ENCODE measurements at places on chromosomes 12 and 14.

DNA sequence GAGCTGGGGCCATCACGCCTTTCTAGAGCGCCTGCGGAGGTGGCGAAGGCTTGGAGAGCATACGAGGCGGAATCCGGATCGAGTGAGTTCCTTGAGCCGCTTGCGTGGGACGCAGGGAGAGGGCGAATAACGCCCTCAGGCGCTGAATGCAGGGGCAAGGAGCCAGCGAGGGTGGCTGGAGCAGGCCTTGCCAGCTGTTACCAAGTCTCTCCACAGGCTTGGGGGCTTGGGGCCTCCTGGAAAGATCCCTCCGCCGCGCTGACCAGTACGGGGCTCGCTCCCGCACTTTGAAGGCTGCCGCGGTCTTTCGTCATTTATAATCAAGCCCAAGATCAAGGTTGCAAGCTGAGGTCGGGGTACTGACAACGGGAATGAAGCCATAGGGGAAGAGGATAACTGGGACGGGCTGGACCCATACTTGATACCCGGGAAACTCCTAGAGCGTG is 1.2 kb downstream of the FLRT2 start:
- peak; percentile 89 for DNase-seq

DNA sequence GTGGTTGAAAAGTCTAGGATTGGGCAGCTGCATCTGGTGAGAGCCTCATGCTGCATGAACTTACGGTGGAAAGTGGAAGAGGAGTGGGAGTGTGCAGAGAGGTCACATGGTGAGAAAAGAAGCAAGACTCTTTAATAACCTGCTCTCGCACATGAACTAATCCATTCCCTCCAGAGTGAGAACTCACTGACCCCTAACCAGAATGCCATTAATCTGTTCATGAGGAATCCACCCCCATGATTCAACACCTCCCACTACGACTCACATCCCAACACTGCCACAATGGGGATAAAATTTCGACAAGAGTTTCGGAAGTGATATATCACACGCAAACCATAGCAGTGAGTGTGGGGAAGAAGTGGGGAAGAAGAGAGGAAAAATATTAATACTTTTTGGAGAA is 377.4 kb downstream of the NAV3 start:
- DNase-seq, result no peak

DNA sequence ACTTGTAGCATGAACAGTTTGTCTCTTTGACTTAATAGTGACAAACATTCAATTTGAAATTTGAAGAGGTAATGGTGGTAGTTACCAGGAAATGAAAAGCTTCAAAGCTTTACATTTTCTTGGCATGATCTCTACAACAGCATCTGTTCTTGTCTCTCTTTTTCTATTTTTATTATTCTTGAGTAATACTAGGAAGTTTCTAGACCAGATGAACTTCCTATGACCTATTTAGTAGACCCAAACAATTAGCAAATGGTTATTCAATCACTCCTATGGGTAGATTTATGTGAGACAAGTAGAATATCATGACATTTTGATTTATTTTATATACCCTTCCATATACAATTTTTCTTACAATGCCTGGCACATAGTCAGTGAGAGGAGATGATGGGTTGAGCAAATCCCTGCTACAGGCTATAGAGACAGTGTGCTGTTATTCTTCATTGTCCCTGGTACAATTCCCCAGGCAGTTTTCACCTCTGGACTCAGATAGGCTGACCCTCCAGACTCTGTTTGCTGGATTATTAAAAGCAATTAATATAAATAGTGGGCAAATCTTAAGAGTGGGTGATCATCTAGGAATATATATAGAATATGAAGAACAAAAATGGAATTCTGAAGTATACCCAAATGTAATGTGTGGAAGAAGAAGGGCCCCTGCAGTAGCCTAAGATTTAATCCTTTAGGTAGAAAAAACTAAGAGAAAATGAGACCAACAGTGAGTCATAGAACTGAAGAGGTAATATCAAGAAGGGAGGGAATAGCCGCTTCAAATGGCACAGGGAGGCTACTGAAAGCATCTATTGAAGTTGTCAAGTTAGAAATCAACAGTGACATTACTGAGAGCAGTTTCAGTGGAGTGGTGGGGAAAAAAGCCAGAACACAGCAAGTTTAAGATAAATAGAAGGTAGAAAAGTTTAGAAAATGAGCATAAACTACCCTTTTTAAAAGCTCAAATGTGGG is 512.0 kb downstream of the FOXG1 start:
- peak; percentile 52 for DNase-seq

GRCh38 chr14:88848571-88848970 is 24.1 kb downstream of the TTC8 start:
- no peak for DNase-seq

DNA sequence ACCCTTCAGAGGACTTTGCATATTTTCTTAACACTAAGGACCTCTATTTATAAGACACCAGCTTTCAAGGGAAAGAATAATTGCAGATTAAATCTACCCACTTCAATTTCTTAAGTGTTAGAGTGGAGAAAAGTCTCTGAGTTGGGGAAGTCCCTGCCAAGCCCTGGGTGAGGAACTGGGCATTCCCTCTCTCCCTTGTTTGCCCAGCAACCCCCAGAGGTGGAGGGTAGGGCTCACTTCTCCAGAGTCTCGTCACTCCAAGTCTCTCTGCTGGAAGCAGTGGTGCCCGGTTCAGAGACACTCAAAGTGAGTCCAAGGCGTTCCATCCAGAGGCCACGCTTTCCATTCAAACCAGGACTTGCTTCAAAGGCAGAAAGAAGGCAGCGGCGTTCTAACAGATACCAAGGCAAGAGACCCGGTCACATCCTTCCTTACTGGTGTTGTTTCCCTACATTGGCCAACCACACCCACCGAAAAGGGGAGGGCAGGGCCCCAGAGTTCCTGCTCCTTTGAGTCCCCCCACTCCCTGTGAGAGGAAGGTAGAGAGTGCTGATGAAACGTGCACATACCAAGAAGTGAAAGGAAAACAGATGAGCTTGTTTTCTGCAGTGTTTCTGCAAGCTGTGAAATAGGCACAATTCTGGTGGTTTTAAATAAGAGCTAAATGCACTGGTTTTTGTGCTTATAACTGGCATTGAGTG is 6.1 kb upstream of the BDKRB2 start:
- no peak for DNase-seq

DNA sequence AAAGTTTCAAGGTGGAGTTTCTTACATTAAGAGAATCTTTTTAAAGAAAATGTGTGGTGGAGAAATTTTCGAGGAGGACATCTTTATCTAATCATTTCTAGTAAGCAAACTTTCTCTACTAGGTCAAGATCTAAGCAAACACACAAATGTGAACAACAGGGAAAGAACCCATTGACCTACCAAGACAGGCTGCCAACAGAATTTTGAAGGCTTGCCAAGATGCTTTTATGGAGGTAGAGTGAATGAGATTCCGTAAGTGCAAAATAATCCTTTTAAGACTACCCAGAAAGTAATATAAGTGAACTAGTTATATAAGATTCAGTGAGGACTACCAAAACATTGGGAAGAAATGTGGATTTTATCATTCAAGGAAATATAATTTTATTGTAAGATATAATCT is 357.1 kb upstream of the PDE3A start:
- DNase-seq, result no peak

GRCh38 chr14:59107819-59108218 is 80.6 kb upstream of the DAAM1 start:
- no peak for DNase-seq

- no peak for DNase-seq
Observed at GRCh38 chr14:84937449-84937848, 592.5 kb upstream of the FLRT2 start.

DNA sequence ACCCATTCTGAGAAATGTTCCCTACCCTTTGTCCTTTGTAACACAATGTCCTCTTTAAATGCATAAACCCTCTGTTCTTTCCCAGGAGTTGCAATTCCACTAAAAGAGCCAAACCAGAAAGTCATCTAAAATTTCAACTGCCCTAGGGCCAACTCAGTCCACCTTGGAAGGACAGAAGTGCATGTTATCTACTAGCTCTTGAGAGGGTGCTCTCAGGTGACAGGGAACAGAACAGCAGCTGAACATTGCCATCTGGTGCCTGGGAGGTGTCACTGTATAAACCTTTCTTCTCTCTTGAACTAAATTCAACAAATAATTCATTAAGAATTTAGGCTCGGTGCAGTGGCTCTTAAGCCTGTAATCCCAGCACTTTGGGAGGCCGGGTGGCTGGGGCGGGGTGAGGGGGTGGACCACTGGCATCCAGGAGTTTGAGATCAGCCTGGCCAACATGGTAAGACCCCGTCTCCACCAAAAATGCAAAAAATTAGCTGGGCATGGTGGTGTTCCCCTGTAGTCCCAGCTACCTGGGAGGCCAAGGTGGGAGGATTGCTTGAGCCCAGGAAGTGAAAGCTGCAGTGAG is 10.3 kb upstream of the FERMT2 start:
- peak; percentile 79 for DNase-seq

DNA sequence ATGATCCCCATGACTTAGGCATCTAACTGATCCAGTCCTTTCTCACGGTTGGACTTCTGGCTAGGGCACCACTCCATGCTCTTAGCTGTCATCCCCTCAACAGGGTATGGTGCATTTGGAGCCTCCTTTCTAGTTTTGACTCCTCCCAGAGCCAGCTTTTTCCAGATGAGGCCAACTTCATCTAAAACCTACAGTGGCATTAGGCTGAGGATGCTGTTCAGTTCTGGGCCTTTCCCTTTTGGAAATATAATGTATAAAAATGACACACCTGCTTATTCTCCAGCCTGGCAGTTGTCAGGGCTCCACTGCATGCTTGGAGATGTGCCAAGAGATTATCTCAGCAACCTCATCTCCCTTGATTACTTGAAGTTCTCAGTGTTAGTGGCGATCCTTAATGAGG is 239.7 kb downstream of the EMP1 start:
- DNase-seq, result no peak

GRCh38 chr14:76846331-76847047 is 20.3 kb downstream of the LRRC74A start:
- DNase-seq, result no peak

- no peak for DNase-seq
Observed at GRCh38 chr14:81280136-81280791, 59.5 kb upstream of the GTF2A1 start.

DNA sequence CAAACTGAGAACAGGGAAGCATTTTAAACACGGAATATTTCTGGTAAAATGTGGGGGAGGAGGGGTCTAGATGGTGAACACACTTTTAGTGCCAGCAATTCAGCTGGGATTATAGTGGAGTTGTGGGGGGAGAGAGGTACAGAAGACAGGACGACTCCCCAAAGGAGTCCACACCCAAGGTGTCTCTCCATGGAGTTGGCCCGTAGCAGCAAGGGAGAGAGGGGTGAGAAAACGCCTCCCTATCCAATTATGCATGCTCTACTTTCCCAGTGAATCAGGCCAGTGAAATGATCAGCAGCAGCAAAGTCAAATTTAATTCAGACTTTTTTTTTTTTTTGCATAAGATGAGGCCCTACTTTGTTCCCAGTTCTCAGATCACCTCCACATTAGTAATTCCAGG is 38.6 kb downstream of the BTG1 start:
- DNase-seq, result no peak

GRCh38 chr14:104654119-104654518 is 35.3 kb upstream of the INF2 start:
- DNase-seq, result no peak

- no peak for DNase-seq
Observed at GRCh38 chr12:47408171-47408871, 297.5 kb downstream of the RPAP3 start.

- DNase-seq, result no peak
Observed at GRCh38 chr14:28759653-28760313, 6.8 kb upstream of the FOXG1 start.

- peak; percentile 66 for DNase-seq
Observed at GRCh38 chr14:68939893-68940613, 39.0 kb downstream of the ACTN1 start.

DNA sequence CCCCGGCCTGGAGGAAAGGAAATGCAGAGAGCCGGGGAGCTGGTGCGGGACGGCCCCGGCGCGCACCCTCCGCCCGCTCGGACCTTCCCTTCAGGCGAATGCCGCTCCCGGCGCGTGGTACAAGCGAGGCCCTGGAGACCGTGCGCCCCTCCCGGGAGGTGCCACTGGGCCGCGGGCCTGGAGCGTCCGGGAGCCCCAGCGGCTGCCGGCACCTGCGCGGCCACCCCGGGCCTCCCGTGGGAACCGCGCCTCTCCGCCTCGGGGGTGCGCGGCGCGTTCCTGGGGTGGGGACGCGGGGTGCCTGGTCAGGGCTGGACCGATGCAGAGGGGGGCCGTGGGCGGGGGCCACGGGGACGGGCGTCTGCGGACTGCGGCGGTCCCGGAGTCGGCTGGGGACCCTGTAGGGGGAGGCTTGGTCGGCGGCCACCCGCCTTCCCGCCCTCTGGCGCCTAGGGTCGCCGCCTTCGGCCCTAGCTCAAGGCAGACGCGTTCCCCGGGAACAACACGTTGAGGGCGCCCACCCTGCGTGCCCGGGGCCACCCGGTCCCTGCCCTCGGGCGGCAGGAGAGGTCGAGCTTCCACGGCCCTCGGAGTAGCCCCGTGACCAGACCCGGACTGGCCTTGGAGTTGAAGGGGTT is 599 bp downstream of the PAPLN start:
- DNase-seq, result peak; percentile 50

- DNase-seq, result no peak
Observed at GRCh38 chr12:103546959-103547358, 40.1 kb upstream of the STAB2 start.

DNA sequence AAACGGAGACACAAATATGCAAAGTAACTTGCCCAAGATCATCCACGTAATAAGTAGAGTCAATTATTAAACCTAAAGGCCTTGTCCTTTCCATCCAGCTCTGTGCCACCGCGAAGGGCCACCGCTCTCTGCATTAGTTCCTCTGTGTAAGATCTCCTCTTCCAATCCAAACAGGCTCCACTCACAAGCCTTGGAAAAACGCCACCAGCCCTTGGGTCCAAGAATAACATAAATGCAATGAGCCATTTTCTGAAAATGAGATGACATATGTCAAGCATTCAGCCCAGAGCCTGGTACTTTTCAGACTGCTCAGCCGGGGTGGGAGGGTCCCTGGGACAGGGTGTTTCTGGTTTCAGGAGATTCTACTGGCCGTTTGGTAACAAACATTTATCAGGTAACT is 30.0 kb downstream of the DGLUCY start:
- DNase-seq, result no peak

DNA sequence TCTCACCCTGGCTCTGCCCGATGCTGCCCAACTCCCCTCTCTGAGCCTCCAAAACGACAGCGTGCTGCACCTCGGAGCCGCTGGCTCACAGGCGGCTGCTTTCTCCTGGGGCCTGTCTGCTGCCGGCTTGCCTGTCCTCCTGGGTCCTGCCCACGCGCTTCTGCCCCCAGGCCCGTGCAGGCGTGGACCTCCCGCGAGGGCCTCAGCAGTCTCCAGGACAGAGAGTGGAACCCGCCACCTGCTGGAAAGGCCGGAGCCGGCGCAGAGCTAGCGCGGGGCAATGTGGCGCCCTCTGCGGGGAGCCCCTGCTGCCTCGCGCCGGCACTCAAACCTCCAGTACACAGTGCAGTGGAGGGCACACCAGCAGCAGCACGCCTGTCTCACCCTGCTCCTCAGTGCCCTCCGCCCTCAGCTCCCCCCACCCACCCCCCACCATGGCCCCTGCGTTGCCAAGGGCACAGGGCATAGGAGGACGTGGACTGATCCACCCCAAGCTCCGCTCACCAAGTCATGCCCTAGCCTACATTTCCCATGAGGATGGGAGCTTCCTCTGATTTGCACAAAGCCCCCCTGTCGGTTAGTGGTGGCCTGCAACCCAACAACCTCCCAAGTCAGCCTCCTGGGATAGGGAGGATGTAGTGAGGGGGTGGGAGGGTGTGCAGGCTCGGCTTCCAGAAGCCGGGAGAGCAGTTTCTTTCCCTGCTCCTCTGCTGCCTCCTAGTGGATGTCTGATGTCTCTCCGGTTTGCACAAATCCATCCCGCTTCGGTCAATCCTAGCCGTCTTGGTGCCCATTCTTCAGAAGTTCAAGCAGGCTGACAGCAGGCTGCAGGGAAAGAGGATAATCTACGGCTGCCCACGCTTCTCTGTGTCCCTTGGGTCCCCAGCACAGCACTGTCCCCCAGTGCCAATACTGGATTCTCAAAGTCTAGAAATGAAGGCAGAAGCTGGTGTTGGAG is 25.2 kb downstream of the KRT8 start:
- DNase-seq, result peak; percentile 93
